ENCODE measurements at places on chromosomes 4 and X.

DNA sequence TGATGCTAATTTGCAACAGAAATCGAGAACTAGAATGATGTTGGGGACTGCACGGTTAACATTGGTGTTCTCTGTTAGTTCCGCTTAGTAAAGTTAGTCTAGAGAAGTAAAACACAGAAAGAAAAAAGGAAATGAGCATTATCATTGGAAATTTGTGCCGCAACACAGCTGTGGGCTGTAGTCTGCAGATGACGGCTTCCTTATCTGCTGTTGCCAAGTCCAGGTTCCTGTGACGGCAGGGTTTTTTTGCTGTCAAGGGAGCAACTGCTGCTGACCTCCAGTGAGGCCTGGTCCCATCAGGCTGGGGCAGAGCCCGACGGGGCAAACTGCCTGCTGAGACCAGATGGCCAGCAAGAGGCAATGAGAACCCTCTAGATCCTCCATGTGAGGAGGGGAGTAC, 38.9 kb upstream of the PHEX start:
- no peak for DNase-seq

GRCh38 chr4:85496126-85496849, 21.3 kb downstream of the ARHGAP24 start:
- no peak for DNase-seq

GRCh38 chr4:52625216-52625615, 33.9 kb downstream of the USP46 start:
- DNase-seq, result peak; percentile 70

GRCh38 chrX:129793604-129794191, 13.9 kb downstream of the SASH3 start:
- no peak for DNase-seq

All from retina (tissue), 1 donor.